ENCODE measurements at places on chromosomes 7 and 10.

GRCh38 chr10:105188737-105189462 lies 547.8 kb downstream of the SORCS3 start:
- no peak for DNase-seq

GRCh38 chr7:17500736-17501135 lies 202.3 kb downstream of the AHR start:
- no peak for DNase-seq

- DNase-seq, result no peak
Observed at GRCh38 chr10:52771534-52772445, 794 bp downstream of the MBL2 start.

GRCh38 chr7:142584765-142585164 lies 164.5 kb upstream of the PRSS1 start:
- DNase-seq, result no peak

- DNase-seq, result no peak
Observed at GRCh38 chr10:3149918-3150317, 22.7 kb downstream of the PITRM1 start.

DNA sequence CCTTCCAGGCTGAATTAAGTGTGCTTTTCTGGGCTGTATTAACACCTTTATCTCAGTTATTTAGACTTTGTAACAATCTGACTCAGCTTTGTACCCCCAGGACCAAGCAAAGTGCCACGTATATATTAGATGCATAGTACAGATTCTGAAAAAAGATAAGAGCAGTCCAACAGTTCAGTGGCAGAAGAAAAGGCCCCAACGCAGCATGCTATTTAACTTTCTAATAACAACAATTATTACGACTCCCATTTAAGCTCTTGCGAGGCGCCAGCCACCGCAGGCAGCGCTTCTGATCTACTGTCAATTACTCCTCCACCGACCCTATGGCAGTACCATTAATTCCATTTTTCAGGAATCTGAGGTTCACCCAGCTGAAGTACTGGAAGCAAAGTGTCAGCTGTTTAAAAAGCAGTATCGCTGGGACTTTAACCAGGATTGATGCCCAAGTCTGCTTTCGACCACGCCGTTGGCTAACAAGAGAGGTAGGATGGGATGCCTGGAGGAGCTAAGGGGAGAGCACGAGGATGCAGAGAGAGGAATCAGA lies 638 bp downstream of the LIPA start:
- DNase-seq, result no peak

DNA sequence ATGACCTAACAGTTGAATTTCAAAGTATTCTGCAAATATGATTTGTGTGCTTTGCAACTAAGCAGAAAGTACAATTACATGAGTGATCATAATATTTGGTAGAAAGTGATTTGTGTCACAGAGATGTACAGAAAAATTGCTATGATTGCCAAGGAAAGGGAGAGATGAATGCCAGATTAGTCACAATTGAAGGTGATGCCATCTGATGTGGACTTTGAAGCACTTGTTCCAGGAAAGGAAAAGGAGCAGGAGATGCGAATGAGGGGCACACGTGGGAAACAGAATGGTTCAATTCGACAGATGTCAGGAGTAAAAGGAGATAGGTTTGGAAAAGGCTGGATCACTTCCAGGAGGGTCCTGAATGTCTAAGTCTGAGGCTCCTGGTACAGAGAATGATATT lies 153.1 kb upstream of the LAMB4 start:
- DNase-seq, result no peak

GRCh38 chr10:6348096-6348874 lies 145.6 kb downstream of the PFKFB3 start:
- DNase-seq, result no peak

DNA sequence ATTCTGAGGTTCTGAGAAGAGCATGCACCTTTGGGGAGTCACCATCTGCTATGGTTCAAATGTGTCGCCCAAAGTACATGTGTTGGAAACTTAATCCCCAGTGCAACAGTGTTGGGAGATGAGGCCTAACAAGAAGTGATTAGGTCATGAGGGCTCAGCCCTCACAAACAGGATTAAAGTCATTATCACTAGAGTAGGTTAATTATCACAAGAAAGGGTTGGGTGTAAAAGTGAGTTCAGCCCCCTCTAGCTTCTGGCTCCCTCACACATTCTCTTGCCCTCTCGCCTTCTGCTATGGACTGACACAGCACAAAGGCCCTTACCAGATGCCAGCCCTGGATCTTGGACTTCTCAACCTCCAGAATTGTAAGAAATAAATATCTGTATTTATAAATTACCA lies 100.3 kb upstream of the C10orf90 start:
- DNase-seq, result no peak

GRCh38 chr10:21401196-21401595 lies 124.3 kb downstream of the SKIDA1 start:
- DNase-seq, result no peak

DNA sequence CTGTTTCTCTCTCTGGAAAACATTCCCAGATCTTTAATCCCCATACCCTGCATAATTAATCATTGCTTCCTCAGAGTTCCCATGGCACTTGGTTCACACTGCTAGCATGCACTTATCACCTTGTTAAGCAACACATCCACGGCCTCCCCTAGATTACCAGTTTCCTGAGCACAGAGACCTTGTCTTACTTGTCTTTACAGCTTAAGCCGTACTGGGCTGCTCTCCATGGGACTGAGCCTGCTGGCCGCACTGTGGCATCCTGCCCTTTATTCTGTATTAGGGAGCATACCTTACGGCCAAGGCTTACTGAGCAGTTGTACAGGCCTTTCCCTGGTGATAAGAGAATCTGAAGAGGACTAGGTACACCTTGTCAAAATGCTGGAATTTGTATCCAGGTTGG lies 190.2 kb downstream of the REEP3 start:
- no peak for DNase-seq

- no peak for DNase-seq
Observed at GRCh38 chr10:67284589-67284988, 358.8 kb downstream of the LRRTM3 start.

GRCh38 chr10:58806323-58806722 lies 293.7 kb downstream of the BICC1 start:
- no peak for DNase-seq

- no peak for DNase-seq
Observed at GRCh38 chr10:112446055-112446854, 459 bp downstream of the ZDHHC6 start.

GRCh38 chr10:78777867-78778266 lies 290.9 kb upstream of the ZMIZ1 start:
- DNase-seq, result no peak

DNA sequence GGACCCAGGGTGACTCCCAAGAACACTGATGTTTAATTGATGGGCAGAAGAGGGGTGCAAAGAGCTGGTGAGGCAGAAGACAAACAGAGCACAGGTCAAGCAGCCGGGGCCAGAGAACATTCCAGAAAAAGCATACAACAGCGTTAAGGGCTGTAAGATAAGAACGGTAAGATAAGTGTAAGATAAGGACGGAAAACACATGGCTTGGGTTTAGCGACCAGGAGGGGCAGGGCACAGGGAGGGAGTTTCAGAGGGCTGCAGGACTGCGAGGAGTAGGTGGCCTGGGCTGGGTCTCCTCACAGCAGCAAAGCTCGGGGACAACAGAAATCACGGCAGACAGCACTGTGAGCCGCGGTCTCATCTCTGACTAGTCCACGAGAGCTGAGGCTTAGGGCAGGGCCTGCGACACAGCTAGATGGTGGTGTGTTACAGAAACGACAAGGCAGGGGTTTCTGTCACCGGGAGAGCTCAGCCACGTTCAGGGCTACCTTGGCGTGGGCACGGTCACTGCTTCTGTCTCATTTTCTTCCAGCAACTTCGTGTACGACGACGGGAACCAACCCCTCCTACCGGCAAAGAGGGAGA lies 24.6 kb downstream of the BRI3 start:
- no peak for DNase-seq

- no peak for DNase-seq
Observed at GRCh38 chr7:106681815-106682495, 21.0 kb upstream of the CCDC71L start.

DNA sequence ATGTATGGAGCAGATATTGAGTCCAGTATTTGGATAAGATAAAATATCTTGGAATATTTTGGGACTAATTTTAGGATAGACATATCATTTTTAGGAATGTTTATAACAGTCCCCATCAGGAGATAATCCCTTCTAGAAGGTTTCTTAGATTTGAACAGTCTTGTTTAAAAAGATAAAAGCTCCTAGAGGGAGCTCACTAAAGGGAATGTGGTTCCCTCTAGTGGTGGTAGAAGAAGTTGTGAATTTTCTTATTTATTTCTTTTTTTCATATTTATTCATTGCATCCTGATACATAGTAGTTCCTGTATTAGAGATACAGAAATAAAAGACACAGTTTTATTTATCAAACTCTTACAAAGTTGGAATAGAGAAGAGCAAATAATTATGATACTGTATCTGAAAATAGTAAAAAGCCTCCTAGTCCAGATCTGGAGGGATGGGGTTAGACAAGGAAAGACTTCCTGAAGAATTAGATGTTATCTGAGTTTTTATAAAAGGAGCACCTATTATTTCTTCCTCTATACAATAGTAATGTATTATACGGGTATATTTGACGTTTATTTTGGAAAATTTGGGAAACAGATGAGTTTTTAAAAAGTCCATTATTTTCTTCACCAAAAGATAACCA lies 24.5 kb upstream of the KLF14 start:
- DNase-seq, result no peak

DNA sequence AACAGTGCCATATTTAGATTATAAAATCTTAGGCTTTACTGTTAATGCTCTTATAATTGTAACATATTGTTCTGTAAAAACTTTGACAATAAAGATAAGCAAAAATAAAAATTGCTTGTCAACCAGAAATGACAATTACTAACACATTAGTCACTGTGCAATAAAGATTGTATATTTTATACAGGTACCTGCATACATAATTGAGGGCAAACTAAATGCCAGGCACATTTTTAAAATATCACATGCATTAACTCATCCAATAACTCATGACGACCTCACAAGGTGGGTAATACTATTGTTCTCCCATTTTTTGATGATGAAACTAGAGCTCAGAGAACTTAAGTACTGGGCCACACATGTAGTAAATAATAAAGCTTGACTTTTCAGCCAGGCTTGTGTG lies 1020.2 kb upstream of the C7orf33 start:
- no peak for DNase-seq

- no peak for DNase-seq
Observed at GRCh38 chr7:35988105-35988504, 164.9 kb upstream of the EEPD1 start.

DNA sequence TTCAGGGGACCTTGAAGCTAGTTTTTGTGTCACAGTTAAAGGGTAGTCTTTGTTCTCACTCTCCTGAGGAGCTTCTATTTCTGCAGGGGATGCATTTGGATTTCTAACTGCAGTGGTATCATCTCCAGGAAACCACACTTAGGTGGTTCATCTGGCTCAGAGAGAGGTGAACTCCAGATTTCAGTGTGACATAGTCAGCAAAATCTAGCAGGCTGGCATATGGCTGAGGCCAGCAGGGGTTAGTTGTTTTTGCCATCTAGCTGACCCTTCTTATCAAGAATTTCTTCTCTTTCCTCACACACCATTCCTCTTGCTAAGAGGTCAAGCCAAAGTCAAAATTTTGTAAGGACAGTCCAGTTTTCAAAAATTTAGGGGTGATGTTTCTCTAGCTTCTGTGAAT lies 248.2 kb downstream of the REEP3 start:
- DNase-seq, result no peak

- no peak for DNase-seq
Observed at GRCh38 chr10:35889971-35890675, 248.0 kb upstream of the FZD8 start.

GRCh38 chr7:155638366-155638765 lies 6.1 kb upstream of the RBM33 start:
- DNase-seq, result no peak

DNA sequence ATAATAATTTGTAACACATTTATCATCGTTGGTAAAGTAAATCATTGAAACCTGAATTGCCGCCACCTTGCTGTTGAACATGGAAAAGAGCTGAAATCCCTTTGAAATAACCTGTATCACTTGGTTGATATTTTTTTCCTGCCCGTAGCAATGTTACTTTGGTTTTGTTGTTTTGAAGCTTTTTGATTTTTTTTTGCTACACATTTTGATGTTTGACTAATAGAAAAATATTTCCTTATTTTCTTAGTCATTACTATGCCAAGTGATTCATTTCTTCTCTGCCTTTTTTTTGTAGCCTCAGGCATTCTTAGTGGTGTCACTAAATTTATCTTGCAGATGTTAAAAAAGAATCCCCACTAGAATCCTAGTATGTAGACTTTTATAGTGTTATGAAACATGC lies 235.1 kb upstream of the MEOX2 start:
- no peak for DNase-seq

GRCh38 chr10:24822590-24822989 lies 98.9 kb upstream of the ARHGAP21 start:
- no peak for DNase-seq

GRCh38 chr10:127926455-127926854 lies 19.6 kb downstream of the PTPRE start:
- no peak for DNase-seq

DNA sequence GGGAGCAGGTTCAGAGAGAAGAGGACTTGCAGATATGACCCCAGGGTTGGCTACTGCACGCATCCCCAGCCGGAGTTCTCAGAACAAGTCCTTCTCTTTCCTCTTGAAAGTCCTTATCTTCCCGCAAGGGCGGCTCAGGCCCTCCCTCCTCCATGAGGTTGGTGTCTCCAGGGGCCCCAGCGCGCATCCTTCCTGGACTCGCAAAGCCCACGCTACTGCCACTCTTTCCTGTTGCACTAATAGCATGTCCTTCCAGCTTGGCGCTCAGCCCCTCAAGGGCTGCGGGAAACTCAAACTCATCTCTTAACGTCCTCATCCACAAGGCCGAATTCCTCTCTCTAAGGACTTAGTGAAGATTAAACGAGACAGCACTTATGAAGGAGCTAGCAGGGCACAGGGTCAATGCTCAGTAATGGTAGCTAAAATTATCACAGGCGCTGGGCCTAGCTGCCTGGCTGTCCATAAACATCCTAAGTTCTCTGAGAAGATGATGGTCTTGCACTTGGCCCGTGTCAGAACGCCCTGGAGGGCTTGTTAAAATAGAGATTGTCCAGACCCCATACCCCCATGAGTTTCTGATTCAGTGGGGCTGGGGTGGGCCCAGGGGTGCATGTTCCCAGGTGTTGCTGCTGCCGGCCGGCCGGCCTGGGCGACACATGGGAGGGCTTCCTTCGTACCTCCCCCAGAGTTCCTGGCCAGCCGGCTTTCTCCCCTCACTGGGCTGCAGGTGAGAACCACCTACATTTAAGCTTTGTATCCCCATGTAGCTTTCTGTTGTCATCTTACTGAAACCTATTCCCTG lies 261.4 kb downstream of the COBL start:
- DNase-seq, result no peak

- no peak for DNase-seq
Observed at GRCh38 chr7:28774261-28774988, 183.7 kb downstream of the TRIL start.

GRCh38 chr7:130356876-130357611 lies 12.4 kb downstream of the CPA5 start:
- peak; percentile 46 for DNase-seq
